ENCODE measurements at places on chromosomes 1 and 21. TPM values are rescaled to one million over a fixed set of nuclear protein-coding genes. Genes with fewer than 3 reads are reported as not detected.

Gene OR2AK2
- 0.39 TPM for total RNA-seq

Gene NPL
- 3.4 TPM for total RNA-seq

Gene HES4
- total RNA-seq, result 3.2 TPM

Gene S100A1
- total RNA-seq, result not detected

Gene ICOSLG
- total RNA-seq, result 124 TPM

Gene ENAH
- 1.3 TPM for total RNA-seq

- no peak for DNase-seq
Observed at GRCh38 chr1:179818743-179819173, 58.8 kb downstream of the TOR1AIP2 start.

DNA sequence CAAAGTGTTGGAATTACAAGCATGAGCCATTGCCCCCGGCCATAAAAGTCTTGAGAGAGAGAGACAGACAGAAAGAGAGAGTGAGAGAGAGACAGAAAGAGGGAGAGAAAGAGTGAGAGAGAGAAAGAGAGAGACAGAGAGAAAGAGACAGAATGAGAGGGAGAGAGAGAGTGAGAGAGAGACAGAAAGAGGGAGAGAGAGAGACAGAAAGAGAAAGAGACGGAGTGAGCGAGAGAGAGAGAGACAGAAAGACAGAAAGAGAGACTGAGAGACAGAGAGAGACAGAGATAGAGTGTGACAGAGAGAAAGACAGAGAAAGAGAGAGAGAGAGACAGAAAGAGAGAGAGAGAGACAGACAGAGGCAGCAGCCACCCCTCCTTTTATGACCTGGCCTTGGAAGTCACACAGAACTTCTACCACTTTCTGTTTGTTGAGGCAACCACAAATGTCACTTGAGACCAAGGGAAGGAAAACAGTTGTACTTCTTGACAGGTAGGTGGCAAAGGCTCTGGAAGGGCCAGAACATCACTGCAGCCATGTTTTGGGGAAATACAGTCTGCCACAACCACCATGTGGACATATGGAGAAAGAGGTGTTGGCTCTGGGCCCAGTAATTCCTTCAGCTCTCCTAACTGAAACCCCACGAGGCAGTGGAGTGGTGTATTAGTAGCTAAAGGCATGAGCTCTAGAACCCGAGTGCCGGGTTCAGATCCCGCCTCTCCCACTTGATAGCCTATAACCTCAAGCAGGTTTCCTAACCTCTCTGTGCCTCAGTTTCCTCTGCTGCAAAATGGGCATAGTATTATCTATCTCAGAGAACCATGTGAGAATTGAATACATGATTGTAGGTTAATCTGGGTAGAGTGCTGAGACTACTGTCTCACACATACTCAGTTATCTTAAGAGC lies 50.6 kb downstream of the TNFRSF8 start:
- DNase-seq, result no peak

- no peak for DNase-seq
Observed at GRCh38 chr21:29800056-29800455, 139.7 kb downstream of the GRIK1 start.
